ENCODE measurements at places on chromosomes 11 and 22.
A peak's percentile ranks its signal among the peaks of the same experiment; 100 is the strongest.

DNA sequence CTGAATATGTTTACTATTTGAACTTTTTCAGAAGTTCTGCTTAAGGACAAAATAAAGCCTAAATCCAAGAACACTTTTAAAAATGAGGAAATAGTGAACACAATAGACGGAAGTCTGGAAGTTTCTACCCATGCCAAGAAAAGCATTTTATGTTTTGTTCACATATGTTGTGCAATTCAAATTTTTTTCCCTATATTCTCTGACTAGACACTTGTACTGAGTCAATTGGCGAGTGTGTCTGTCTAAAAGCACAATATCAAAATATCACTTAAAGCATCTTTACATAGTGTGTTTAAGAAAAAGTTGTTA, 29.2 kb downstream of the INCENP start:
- DNase-seq, result no peak

GRCh38 chr11:64224891-64225607, 937 bp downstream of the TRPT1 start:
- no peak for DNase-seq

GRCh38 chr11:103241574-103241973, 132.3 kb downstream of the DYNC2H1 start:
- DNase-seq, result no peak

- no peak for DNase-seq
Measured at GRCh38 chr11:8097468-8097867, 16.5 kb downstream of the TUB start.

GRCh38 chr22:27022896-27023361, 365.5 kb downstream of the MIAT start:
- DNase-seq, result no peak

- no peak for DNase-seq
Measured at GRCh38 chr22:21585389-21585788, 17.9 kb downstream of the UBE2L3 start.

DNA sequence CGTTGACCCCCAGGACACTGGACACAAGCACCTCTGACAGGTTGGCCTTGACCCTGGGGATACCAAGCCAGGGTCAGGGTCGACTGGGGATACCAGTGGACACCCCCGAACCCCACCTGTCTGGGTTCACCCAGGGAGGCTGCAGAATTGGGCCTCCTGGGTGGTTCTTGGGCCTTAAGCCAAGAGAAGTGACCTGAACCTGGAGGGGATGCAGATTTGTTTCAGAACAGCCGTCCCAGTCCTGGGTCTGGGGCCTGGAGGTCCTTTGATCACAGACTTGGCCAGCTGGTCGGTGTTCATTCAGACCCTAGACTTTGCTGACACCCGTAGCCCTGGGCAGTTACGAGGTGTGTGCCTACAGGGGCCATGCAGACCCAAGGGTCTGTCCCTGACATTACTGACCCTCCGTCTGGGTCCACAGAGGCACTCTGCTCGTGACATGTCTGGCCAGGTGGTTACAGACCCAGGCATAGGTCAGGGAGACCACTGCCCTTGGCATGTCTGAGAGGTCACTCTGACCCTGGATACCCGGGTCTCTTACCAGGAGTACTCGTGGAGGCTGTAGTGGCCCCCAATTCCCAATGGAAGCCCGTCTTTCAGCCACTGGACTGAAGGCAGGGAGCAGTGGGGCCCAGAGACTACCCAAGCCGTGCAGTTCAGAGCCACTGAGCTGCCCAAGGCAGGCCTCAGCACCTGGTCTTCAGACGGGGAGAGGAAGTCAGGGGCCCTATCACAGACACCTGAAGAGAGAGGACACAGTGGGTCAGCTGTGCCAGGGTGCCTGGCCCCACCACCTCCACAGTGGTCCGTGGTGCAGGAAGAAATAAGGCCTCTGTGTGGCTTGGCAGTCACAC, 6.4 kb downstream of the SIGIRR start:
- no peak for DNase-seq

GRCh38 chr22:24201681-24202614, 20.7 kb downstream of the SUSD2 start:
- DNase-seq, result no peak

- DNase-seq, result no peak
Measured at GRCh38 chr11:28223577-28223976, 115.4 kb downstream of the METTL15 start.

DNA sequence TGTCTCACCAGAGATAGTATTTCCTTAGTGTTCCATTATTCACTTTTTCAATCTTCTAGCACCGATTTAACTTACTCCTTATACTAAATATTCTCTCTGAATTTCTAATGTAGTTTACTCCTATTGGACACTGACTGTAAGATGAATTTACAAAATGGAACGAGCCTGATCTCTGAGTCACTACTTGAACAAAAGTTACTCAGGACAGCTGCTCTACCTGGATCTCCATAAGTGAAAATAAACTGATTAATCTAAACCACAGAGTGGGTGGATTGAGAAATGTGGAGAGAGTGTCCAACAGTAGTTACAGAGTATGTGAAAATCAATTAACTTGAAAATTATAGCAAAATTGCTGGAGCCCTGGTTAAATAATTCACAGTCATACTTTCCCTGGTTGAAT, 141.7 kb upstream of the CHORDC1 start:
- no peak for DNase-seq

- DNase-seq, result no peak
Measured at GRCh38 chr11:121281698-121282097, 10.9 kb upstream of the SC5D start.

GRCh38 chr11:129428557-129428956, 52.9 kb downstream of the BARX2 start:
- no peak for DNase-seq

DNA sequence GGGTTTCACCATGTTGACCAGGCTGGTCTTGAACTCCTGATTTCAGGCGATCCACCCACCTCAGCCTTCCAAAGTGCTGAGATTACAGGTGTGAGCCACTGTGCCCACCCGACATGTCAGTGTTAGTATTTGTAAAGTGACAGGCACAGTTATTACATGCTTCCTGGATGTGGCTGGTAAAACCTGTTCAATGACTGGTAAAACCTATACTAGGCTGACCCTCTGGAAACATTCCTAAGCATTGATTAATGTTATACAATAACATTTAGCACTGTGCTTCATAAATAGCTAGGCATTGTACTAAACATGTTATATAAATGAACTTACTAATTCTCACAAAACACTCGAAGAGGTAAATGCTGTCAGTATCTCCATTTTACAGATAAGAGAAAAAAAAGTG, 20.9 kb upstream of the JHY start:
- DNase-seq, result no peak

GRCh38 chr22:35638001-35638400, 10.2 kb upstream of the APOL6 start:
- no peak for DNase-seq

- DNase-seq, result no peak
Measured at GRCh38 chr11:35494957-35495490, 30.4 kb downstream of the PAMR1 start.

- DNase-seq, result no peak
Measured at GRCh38 chr22:37394341-37394740, 32.9 kb downstream of the ELFN2 start.

- DNase-seq, result no peak
Measured at GRCh38 chr11:133147625-133148024, 384.7 kb downstream of the OPCML start.

- DNase-seq, result no peak
Measured at GRCh38 chr22:40385036-40385782, 14.8 kb downstream of the SGSM3 start.

- no peak for DNase-seq
Measured at GRCh38 chr11:100955318-100955717, 174.3 kb downstream of the PGR start.

DNA sequence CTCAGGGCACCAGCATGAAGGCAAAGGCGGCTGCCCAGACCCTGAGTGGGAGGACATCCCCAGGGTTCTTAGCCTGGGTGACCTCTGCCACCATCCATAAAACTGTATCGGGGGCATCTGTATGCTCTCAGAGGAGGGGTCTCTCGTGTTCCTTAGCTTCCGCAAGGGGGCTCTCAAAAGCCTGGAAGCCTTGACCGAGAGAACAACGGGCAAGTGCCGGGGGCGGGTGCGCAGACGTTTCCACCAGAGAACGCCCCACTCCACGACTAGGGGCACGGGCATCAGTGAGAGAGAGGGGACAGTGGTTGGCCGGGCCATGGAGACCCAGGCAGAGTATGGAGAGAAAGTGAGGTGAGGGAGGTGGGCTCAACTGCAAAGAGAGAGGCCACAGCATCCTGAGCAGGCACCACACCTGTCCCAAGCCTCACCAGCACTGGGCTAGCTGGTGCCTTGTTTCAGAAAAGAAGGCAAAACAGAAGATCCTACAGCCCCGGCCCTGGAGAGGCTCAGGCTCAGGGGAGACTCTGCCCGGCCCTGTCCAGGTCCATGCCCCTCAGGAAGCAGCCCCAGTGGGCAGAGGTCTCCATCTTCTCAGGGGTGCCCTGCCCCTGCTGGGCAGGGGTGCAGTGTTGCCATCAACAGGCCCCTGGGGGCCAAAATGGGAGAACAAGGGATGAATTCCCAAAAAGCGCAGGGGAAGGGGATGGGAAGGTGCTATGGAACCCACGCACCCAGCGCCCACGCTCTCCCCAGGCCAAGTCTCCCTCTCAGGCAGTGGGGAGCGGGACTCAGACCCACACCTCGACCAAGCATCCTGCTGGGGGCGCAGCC, 5.9 kb downstream of the TSPAN32 start:
- no peak for DNase-seq

DNA sequence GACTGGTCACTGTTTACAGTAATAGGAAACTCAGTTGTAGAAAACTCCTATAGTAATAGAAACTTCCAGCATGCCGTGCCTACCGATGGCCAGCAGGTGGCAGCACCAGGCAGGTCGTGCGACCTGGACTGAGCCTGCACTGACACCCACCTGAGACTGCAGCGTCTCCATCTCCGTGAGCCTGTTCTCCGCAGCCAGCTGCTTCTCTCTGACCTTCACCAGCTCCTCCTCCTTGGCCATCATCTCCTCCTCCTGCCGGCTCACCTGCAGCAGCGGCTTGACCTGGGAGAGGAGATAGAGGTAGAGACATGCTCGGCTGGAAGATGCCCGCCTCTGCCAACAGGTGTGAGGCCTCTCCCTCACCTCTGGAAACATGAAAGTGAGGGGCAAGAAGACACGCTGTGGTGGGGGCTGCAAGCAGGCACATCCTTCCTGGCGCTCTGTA, 48.5 kb downstream of the APOL1 start:
- peak; percentile 85 for DNase-seq

- no peak for DNase-seq
Measured at GRCh38 chr22:43706571-43707328, 105.4 kb downstream of the EFCAB6 start.

- DNase-seq, result no peak
Measured at GRCh38 chr11:121449123-121449522, 3.0 kb upstream of the SORL1 start.

- no peak for DNase-seq
Measured at GRCh38 chr11:70670676-70671034, 272.3 kb downstream of the CTTN start.

DNA sequence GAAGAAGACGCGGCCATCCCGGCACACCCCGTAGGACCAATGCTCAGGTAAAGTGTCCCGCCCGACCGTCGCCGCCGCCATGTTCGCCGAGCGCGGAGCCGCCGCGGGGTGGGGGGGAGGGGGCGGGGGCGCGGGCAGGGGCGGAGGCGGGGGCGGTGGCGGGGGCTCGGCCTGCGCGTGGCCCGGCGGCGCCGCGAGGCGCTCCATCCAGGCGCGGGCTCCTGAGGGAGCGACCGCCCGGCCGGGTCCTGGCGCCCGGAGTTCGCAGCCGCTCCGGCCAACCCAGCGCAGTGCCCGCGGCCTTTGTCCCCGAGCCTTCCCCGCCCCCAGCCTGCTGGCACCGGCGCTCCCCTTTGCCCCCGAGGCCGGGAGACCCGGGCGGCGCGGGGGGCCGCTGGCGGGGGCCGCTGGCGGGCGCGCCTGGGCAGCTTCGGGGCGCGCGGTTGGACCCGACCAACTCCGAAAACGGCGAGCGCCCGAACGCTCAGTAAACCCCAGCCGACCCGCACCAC, at the start of gene PLEKHA7:
PLEKHA7 (minus strand) TSS at position 94 of the 512 bp plus-strand sequence; CDS start at position 81, 13 bp downstream.
- no peak for DNase-seq

DNA sequence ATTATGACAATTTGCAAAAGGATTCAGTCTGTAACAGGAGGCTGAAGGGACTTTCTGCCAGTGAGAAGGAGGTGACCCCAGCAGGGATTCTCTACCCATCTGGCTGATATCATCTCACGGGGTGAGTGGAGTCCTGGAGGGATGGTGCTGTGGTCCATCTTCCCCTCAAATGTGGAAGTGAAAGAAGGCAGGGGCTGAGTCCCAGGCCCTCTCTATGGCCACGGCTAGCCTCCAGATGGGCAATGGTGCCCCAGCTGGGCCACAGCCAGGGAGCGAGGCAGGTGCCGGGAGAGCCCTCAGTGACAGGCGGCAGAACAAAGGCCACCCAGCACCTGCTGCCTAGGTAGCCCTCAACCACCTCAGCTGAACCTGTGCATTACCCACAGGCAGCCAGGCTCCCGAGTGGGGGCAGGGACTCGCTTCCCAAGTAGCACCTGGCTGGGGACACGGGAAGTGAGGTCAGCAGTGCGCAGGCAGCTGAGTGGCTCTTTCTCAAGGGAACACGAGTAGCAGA, 6.7 kb downstream of the NECTIN1 start:
- DNase-seq, result no peak

- peak; percentile 3 for DNase-seq
Measured at GRCh38 chr22:39220890-39221850, 23.6 kb downstream of the PDGFB start.

DNA sequence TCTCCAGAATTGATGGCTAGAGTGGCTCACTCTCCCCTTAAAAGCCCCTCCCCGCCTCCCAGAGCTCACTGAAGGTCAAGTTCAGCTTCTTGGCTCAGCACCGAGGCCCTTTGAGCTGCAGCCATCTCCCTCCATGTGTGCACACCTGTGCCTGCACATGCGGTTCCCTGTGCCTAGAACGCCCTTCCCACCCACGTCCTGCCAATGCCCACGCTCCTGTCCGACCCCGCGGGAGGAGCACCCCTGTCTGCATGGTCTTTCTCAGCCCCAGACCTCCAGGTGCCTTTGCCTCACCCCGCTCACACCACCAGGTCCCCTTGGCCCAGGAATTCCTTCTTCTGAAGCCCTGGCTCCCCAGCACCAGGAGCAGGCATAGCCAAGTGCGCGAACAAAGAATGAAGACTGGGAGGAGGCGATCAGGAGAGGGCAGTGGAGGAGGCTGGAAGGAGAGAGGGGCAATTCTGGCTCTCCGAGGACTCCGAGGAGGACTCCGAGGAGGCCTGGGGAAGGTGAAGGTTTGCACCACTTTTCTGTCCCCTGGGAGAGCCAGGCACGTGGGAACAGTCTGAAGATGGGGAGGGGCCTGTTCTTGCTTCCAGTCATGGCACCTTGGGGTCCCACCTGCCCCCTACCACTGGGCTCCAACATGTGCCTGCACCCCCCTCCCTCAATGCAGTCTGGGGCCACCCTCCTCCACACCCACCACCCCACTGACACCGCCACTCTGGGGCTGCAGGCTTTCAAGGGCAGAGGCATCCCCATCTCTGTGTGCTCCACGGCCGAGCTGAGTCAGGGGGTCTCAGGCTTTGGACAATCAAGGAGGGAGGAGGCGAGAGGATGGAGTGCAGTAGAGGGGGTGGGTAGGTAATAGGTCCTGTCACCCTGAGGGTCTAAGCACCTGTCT, 17.7 kb downstream of the IGF2 start:
- no peak for DNase-seq

All from stimulated activated naive CD8-positive, alpha-beta T cell treated with anti-CD3 and anti-CD28 coated beads, Interleukin-15, Interleukin-2, amounts not matched to agents 100 U/mL and 50 U/mL, for 24 hours (primary cell).